Activated effector memory CD4-positive, alpha-beta T cell treated with Interleukin-2 at 50 U/mL for 16 hours (primary cell): ENCODE measurements at places on chromosomes 1 and 21.

DNA sequence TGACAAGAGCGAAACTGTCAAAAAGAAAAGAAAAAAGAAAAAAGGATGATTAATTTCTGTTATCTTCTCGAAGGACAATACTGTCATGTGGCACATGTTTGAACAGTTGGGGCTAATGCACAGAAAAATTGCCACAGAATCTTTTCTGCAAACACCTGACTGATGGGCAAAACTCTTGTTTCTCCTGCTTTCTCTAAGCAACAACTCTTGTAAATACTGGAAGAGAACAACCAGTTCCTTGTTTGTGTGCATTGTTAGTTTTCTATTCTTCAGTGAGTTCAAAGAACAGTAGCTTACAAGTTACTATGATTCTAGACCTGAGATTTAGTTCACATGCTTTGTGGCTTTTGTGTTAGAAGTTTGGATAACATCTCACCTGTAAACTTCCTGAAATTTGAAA lies 60.7 kb downstream of the CDC14A start:
- DNase-seq: no peak

DNA sequence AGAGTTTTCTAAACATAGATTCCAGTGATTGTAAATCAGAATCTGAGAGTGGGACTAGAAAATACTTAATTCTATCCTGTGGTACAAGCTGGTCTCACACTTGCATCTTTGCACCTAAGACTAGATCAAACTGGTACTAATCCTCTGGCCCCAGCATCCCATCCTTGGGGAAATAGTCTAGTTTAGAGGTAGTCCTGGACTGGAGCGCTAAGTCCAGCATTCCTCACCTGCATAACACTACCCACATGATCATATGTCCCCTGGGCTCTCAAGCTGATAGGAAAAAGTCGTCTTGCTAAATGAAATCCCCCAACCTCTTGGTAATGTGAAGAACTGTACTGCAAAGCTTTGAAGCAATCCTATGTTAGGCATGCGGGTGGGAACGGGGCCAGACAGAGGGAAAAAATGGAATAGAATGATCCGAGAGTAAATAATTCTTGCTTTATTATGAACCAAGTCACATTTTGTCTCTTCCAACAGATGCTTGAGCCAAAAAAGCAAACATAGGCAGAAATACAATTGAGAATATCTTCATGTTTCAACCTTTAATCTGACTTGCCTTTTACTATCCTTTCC lies 4.8 kb downstream of the COX20 start:
- no peak for DNase-seq

DNA sequence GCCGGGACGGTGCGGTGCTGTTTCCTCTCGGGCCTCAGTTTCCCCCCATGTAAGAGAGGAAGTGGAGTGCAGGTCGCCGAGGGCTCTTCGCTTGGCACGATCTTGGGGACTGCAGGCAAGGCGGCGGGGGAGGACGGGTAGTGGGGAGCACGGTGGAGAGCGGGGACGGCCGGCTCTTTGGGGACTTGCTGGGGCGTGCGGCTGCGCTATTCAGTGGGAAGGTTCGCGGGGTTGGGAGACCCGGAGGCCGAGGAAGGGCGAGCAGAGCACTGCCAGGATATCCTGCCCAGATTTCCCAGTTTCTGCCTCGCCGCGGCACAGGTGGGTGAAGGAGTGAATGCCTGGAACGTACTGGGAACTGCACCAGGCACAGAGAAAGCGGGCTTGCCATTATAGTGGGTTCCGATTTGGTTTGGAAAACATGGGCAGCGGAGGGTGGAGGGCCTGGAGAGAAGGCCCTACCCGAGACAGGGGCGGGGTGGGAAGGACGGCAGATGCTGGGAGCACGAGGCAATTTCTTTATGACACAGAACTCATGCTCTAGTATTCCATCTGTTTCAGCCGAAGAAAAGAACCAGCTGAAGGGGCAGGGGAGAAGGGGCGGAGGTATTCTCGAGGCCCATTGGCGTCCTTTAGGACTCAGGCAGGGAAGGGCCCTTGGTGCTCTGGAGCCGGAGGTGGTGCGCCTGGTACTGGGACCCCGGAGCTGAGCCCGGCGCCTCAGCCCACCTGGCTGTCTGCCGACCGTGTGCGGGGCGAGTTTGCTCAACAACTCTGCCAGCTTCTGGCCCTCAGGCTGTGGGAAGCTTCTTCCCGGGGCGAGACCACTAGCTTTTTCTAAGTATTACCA lies 960 bp downstream of the PCSK9 start:
- no peak for DNase-seq

- no peak for DNase-seq
These were observed 20.2 kb downstream of the RCAN1 start for GRCh38 chr21:34594566-34595234.

- DNase-seq: no peak
These were observed 23.8 kb downstream of the AGT start for GRCh38 chr1:230690101-230690500.

- DNase-seq: no peak
These were observed 1.6 kb downstream of the KDM1A start for GRCh38 chr1:23020706-23021405.

DNA sequence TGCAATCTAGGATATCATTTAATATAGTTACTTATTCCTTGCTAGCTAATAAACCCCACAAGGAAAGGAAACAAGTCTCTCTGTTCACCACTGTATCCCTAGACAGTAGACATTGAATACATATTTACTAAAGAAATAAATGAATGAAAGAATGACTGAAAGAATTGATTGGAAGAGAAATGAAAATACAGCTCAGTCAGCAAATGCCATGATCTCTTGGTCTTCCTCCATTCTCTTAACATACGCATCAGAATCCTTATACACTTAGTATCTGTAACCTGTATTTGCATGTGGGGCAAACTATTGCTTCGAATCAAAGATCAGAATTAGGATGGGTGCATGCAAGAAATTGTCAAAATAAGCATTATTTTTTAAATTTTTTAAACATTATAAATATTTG lies 500.8 kb upstream of the ADGRL2 start:
- no peak for DNase-seq

DNA sequence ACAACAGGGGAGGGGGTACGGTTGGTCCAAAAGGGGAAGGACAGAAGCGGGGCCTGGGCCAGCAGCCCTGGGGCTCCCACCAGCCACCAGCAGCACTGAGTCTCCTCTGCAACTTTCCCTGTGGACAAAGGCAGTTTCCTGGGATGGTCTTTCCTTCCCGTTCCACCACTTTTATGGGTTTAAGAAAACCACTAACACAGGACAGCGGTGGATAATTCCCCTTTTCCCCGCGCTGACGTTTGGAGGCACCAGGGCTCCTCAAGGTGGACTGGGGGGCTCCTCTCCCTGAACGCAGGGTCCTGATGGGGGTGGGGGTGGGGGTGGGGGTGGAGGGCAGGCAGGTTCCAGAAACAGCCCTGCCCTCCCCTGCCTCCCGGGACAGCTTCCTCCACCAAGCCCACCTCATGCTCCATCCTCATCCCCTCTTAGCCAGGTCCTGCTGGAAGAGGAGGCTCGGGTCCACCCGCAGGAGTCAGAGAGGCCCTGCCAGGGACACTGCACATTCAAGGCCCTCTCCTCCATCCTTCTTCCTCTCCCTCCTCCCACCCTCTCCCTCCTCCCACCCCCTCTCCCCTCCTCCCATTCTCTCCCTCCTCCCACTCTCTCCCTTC lies 4.8 kb upstream of the COL6A1 start:
- DNase-seq: no peak

DNA sequence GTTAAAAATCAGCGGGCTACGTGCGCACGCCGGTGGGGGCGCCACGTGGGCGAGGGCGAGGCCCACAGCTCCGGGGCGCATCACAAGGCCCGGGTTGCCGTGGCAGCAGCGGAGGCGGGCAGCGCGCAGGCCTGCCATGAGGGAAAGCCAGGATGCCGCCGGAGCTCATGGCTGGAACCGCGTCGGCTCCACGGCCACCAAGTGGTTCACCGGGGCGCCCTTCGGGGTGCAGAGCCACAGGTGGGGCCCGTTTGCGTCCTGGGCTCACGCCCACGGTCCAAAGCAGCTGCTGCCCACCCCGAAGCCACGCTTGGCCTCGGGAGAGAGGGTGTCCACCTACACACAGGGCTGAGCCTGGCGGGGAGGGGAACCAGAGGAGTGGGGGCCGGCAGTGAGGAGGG lies 4.9 kb upstream of the TTC22 start:
- DNase-seq: no peak

- no peak for DNase-seq
These were observed 47.1 kb downstream of the COL6A1 start for GRCh38 chr21:46028573-46029091.

- no peak for DNase-seq
These were observed 90.1 kb upstream of the SIM2 start for GRCh38 chr21:36608897-36609225.

DNA sequence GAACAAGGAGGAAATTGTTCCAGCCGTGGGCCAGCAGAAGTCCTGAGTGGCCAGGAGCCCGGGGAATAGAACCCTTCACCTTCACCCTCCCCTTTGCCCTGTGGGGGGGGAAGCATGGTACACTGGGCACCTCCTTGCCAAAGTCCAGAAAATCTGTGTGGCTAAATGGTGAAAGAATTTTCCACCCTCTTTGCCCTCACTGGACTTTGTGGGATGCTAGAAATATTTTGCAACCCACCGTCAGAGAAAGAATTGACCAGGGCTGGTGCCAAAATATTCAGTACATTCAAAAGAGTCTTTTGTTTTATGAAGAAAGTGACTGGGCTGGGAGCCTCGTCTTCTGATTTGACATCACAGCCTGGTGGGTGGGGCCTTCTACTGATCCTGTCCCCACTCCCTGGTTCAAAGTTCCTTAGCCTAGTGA lies 14.6 kb downstream of the NFASC start:
- DNase-seq: no peak

GRCh38 chr1:109040627-109040988 lies 1.3 kb downstream of the WDR47 start:
- no peak for DNase-seq

DNA sequence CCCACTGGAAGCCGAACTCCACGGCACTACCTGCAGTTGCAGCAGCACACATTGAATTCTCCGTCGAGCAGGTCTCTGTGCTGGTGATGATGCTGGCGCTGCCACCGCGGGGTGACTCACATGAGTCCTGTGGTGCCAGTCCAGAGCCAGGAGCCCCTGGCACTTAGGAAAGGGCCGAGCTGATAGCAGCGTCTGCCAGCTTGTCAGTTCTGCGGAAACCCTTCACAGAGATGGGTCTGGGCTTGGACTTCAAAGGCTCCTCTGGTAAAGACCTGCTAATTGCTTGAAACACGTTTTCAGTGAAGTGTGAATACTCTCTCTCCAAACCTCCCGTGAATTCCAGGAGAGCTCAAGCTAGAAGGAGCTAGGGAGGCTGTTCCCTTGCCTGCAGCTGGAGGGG lies 92.2 kb downstream of the GRIK3 start:
- DNase-seq: no peak

GRCh38 chr1:72636631-72637030 lies 354.3 kb upstream of the NEGR1 start:
- no peak for DNase-seq

- no peak for DNase-seq
These were observed 36.2 kb downstream of the HIVEP3 start for GRCh38 chr1:41882486-41882885.

DNA sequence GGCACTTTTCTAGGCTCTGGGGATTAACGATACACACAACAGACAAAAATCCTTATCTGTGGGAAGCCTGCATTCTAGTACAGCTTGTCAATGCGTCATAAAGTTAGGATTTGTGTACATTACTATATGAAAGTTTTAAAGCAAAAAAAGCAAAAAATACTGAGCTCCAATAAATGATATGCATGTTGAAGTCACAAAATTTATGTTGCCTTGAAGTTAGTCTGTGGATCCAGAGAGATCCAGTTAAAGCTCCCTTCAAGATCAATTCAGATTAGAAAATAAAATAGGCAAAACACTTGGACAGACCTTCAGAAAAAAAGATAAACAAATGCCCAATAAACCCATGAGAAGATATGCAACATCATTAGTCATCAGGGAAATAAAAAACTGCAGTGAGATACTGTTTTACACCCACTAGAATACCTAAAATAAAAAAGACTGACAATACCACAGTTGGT lies 33.1 kb upstream of the KCNQ4 start:
- DNase-seq: no peak

DNA sequence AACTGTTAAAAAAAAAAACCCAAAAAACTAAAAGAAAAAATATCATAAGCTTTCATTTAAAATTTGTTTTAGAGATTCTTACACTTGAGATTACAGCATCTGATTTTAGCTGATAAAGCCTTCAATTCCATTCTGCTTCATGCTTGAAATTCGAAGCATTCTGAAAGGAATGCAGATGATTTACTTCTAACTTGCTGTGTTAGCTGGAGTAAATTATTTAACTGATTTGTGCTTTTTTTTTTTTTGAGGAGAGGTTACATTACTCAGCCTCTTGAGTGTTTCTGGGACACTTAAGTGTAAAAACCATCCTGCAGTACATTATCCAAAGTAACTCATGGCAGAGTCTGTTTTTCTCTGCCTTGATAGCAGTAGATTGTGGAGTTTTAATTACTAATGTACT lies 4.5 kb upstream of the TRIM67 start:
- no peak for DNase-seq

DNA sequence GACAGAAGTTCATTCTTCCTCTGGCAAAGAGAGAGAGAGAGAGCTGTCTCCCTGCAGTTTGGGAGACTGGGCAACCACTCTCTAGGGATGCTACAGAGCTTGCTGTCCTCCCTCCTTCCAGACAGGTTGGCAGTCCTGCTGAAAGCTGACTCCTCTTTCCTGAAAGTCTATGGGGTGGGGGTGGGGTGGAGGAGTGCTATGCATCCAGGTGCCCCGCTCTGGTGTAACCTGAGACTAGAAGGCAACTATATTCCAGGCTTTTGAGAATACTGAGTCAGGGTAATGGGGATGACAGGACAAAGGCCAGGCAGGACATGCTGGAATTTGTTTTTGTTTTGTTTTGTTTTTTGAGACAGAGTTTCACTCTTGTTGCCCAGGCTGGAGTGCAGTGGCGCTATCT lies 55.4 kb downstream of the OPTC start:
- DNase-seq: no peak

DNA sequence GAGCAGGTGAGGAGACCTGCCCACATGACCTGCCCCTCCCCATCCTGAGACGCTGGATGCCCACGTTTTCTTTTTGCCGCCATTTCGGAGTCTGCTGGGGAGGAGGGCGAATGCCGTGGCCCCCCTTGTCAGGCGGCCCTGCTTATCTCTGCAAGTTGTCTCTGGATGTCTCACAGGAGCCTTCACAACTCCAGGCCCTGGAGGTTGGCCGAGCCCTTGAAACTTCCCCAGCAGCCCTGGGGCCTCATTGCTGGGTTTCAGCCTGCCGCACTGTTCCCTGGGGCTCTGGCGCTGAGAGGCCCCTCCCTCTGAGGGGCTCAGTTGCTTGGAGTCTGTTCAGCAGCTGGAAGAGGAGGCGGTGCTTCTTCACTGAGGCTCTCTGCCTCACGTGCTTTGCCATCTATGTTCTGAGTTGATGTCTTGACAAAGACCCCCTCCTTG lies 29.8 kb upstream of the ZBTB21 start:
- no peak for DNase-seq
